ENCODE measurements at places on chromosomes 1 and 21.

DNA sequence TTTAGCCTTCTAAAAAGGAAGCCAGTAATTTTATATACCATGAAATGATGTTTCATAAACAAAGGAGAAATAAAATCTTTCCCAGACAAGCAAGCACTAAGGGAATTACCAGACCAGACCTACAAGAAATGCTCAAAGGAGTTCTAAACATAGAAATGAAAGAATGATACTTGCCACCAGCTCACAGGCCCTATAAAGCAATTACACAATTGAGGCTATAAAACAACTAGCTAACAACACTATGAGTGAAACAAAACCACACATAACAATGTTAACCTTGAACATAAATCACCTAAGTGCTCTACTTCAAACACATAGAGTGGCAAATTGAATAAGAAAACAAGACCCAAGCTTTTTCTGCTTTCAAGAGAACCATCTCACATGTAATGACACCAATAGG lies 123.8 kb downstream of the BARHL2 start:
- no peak for DNase-seq

DNA sequence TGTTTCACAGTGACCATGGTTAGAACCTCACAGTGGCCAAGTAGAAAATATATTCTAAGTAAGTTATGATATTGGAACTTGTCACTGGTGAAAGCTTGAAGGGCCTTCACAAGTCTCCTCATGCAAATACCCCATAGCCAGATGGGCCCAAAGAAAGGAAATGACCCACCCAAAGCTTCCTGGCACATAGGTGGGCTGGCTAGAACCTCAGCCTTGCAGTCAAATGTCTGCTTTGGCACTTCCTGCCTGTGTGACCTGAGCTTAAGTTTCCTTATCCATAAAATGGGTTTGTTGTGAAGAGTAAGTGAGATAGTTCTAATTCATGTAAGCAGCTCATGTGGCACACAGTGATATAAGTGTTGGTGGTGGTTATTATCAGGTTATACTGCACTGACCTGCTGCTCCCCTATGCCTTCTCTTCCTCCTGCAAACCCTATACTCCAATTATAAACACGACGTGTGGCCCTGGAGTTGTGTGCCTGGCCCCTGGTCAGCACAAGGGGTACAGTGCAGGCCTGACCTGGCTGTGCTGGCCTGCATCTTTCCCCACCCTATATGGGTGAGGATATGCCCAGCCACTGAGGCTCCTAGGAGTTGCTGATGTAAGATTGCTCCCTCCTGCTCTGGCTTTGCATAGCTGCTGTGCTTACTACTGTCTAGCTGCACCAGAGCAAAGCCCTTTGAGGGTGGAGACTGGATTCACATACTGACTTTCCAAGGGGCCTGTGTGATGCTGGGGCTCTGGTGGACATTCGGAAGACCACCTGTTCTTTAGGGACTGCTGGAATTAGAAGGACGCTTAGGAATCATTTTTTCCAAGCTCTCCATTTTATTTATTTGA lies 4.7 kb upstream of the SLFNL1 start:
- no peak for DNase-seq

DNA sequence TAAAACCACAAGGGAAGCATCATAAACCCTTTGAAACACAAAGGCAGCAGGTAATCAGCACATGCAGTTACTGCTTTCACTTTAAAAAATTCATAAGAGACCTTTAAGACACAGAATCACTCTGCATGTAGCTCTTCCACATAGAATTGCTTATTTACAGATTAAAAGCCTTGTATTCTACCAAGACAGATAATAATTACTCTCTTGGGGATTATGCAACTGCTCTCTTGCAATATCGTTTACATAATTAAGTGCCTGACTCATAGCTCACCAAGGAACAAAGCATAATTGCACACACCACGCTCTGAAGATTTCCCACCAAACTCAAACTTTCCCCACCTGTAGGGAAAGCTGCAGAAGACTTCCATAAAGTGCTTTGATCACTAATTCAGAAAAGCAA lies 87.9 kb downstream of the VAV3 start:
- no peak for DNase-seq

DNA sequence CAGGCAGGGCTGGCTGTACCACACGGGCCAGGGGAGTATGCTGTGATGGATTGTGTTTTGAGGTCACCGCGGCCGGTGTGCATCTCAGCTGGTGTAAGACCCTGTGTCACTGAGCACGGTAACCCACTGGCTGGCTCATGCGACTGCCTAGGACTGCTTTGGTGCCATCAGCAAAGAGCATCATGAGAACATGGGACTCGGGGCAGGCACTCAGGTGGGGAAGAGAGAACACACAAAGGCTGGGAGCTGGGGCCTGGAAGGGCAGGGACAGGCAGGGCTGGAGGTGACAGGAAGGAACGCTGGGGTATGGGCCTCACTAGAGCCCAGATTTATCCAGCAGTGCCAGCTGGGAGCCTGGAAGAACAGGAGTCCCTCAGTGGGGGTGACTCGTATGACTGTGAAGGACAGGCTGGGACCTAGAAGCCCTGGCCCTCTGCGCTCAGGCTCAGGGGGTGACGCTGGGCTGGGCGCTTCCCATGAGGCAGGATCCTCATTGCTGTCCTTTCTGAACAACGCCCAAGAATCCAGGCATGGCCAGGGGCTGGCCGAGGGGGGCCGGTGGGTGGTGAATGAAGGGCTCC lies 210.4 kb upstream of the VAMP3 start:
- DNase-seq = no peak

- DNase-seq = no peak
Measured at GRCh38 chr1:164777518-164777917, 218.5 kb downstream of the PBX1 start.

- DNase-seq = no peak
Measured at GRCh38 chr1:11680270-11681070, 478 bp downstream of the MAD2L2 start.

GRCh38 chr1:235767795-235768194 lies 98.9 kb downstream of the LYST start:
- no peak for DNase-seq

- DNase-seq = no peak
Measured at GRCh38 chr1:33177996-33178540, 3.8 kb downstream of the TRIM62 start.

GRCh38 chr1:1619917-1620361 lies 4.6 kb downstream of the MIB2 start:
- DNase-seq = no peak

GRCh38 chr1:180751921-180752320 lies 120.1 kb downstream of the XPR1 start:
- DNase-seq = no peak

DNA sequence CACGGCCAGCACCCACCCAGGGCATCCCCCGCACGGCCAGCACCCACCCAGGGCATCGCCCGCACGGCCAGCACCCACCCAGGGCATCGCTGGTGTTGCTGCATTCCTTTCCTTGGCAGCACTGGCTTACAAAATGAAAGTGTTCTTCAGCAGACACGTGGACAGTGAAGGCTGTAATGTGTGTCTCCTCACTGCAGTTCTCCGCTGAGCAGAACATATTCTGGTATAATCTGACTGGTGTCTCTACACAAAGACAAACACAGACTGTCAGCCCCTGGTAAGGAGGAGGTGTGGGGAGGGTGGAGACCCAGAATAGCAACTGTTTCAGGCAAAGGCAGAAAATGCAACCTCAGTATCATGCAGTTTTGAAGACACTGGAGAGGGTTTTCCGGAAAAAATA lies 7.3 kb downstream of the LYPD8 start:
- no peak for DNase-seq

DNA sequence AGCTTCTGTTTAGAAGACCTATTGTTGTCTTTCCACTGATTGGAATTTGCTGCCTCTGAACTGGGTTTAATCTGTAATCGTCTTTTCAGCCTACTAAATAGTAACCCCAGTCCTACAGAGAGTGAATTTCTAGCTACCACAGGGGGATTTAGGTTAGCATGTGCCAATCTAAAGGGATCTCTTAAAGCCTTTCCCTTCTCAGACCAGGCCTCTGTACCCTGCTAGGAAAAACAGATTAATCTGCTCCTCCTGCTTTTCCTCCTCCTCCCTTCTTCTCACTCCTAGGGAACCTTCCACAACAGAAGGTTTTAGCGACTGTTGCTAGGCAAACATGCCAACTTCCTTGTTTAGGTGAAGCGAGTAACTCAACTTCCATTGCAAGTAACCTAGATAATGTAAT lies 1.3 kb upstream of the RC3H1 start:
- DNase-seq = no peak

DNA sequence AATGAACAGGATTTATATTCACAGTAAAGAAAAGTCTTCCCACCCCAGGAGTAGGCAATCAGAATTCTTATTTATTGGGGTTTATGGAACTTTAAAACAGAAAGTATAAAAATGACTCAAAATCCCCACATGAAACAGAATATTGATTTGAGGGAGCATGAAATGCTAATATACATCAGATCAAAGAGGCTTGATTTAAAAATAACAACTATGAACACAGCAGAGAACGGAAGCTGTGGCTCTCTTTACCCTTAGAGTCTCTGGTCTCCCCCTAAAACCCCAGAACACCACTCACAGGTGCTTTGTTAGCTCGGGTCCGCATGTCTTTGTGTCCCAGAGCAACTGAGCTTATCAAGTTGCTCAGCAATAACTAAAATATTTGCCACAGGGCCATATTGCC lies 31.2 kb upstream of the FASLG start:
- DNase-seq = no peak

GRCh38 chr21:23725576-23725975 lies 1881.7 kb downstream of the MRPL39 start:
- no peak for DNase-seq

DNA sequence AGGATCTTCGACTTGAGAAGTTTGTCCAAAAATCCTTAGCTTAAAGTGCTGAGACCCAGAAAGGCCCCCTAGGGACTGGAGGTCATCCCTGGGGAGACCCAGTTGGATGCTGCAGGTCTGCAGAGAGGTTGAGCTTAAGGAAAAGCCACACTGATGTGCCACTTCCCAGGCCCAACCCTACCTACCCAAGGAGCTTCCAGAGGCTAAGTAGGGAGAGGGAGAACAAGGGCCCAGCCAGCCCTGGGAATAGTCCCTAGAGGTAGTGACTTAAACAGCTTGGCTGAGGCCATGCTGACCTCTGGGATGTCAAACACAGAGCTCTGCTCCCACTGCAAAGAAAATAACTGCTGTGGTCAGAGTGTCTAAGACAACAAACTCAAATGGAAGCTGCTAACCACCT lies 693.7 kb downstream of the MATN1 start:
- no peak for DNase-seq

DNA sequence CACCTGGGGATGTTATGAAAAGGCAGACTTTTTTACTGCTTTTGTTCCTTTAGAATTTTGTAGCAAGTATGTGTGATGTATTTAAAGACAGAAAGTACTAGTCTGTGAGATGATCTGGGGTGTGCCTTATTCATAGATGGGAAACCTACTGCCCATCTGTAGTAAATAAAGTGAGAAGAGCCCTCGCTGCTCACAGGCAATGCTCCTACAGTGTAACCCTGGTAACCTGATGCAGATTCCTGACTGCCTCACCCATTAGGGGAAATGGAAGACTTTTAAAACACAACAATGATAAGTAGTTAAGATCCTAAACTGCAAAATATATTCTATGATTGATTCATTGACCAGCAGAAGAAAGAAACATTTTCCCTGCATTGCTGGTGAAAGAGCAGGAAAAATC lies 19.4 kb upstream of the TMEM201 start:
- no peak for DNase-seq

DNA sequence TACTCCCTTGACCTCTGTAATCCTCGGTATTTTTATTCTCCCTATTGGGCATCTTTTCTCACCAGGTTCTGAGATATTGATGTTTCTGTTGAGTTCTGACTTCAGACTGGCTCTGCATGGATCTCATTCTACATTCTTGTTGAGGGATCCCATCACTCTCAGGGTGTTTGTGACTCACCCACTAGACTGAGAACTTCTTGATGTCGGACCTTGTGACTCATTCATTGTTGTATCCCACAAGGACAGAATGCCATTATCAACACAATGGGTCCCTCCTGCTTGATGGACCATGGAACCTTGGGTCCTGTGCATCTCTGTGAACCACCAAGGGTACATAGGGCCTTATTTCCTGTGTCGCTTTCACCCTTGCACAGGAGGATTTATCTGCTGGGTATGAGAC lies 174.1 kb downstream of the PBX1 start:
- DNase-seq = no peak

DNA sequence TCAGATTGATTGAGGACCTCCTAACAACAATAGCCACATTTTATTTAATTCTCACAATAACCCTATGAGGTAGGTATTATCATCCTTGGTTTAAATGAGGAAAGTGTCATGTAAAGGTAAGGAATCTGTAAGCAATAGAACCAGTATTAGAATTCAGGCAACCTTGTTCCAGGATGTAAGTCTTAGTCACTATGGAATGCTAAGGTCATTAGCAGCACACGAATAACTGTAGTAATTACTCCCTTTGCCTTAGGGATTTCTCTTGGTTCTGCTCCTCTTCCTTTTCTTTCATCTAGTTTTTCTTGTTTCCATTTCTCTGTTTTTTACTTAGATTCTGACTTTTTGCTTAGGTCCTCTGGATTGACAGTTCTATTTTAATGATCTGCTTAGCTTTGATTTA lies 23.1 kb upstream of the ATP6V1G3 start:
- DNase-seq = no peak

GRCh38 chr1:178581351-178582303 lies 68.7 kb downstream of the TEX35 start:
- no peak for DNase-seq

GRCh38 chr1:35873243-35873750 lies 9.7 kb upstream of the AGO1 start:
- DNase-seq = no peak

- no peak for DNase-seq
Measured at GRCh38 chr21:38402795-38403194, 95.5 kb downstream of the ERG start.

GRCh38 chr1:12521096-12521495 lies 96.9 kb downstream of the DHRS3 start:
- DNase-seq = no peak

- no peak for DNase-seq
Measured at GRCh38 chr1:82318265-82318664, 517.5 kb downstream of the ADGRL2 start.

DNA sequence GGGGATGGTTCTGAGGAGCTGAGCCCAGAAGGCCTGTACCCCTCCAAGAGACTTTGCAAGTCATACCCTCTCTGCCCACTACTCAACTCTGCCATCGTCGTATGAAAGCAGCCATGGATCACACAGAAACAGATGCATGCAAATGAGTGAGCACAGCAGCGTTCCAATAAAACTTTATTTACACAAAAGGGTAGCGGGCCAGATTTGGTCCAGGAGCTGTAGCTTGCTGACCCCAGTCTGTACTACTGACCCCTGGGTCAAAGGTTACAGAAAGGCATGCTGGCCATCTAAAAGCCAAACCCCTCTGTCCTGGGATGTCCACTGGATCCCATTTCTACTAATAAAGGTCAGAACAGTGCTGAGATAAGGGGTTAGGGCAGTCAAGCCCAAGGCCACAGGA lies 8.8 kb upstream of the AGTRAP start:
- DNase-seq = no peak
